NCI-H446 (cell line): ENCODE measurements at places on chromosomes 1 and 21.

- DNase-seq: peak; percentile 72
Measured at GRCh38 chr1:112060261-112060660, 70.8 kb upstream of the KCND3 start.

GRCh38 chr1:6811583-6811982, 26.3 kb downstream of the CAMTA1 start:
- no peak for DNase-seq

- peak; percentile 36 for DNase-seq
Measured at GRCh38 chr1:223731133-223731770, 18.9 kb downstream of the CAPN2 start.

DNA sequence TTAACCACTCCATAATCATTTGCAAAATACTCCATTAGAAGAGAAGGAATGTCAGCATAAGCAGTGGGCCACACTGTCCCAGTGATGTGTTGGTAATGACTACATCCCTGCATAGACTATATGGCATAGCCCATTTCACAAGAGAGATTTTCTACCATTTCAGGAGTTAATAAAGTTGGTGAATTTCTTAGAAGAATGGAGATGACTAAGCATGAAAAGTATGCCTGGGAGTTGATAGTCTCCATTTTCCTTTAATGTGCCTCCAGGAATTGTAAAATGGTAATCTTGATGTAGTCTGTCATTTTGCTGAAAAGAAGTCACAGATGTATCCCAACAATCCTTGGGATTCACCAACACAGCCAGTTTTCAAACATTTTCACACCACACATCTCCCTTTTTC, 608.8 kb upstream of the CHRM3 start:
- DNase-seq: no peak

DNA sequence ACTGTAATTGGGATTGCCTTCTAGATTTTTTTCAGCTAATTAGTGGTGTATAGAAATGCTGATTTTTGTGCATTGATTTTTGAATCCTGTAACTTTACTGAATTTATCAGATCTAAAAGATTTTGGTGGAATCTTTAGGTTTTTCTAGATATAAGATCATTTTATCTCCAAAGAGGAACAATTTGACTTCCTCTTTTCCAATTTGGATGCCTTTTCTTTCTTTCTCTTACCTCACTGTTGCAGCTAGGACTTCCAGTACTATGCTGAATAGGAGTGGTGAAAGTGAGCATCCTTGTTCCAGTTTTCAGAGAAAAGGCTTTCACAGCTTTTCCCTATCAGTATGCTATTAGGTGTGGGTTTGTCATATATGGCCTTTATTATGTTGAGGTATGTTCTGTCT, 53.6 kb downstream of the TESK2 start:
- DNase-seq: no peak
